ENCODE measurements at places on chromosomes 16 and 17.

DNA sequence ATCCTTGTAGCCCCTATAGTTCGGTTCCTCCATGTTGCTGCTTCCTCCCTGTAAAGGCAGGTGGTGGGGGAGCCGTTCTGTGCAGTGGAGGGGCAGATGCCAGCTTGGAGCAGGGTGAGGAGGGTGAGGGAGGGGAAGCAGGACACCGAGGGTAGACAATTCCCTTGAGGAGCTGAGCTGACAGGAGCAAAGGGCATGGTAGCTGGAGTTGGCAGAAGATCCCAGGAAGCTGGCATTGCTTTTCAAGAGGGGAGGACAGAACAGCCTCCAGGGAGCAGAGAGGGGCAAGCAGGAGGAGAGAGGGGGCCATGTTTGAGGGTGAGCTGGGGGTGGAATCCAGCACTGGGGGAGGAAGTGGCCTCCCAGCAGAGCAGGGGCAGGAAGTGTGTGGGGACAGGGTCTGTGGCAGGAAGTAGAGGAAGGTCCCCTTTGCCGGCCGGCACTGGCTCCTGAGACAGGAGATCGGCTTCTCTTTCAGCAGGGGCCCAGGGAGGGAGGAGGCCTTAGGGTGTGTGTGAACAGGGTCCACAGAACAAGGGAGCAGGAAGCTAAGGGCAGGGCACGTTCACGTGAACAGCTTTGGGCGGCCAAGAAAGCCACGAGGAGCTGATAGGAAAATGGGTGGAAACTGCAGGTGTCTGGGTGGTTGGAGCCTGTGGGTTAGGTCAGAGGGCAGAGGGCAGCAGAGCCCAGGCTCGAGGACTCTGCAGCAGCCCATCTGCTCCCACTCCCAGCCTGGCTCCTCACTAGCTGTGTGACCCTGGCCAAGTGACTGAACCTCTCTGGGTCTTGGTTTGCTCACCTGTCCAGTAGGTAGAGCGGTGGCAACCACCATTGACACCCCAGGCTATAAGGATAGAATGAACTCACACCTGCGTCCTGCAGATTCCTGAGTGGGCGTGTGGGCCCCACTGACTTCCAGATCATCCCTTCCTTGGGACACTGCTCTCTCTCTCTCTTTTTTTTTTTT lies 17.5 kb upstream of the SPNS2 start:
- peak; percentile 33 for DNase-seq

GRCh38 chr17:51869387-51869786 lies 289.1 kb downstream of the CA10 start:
- no peak for DNase-seq

DNA sequence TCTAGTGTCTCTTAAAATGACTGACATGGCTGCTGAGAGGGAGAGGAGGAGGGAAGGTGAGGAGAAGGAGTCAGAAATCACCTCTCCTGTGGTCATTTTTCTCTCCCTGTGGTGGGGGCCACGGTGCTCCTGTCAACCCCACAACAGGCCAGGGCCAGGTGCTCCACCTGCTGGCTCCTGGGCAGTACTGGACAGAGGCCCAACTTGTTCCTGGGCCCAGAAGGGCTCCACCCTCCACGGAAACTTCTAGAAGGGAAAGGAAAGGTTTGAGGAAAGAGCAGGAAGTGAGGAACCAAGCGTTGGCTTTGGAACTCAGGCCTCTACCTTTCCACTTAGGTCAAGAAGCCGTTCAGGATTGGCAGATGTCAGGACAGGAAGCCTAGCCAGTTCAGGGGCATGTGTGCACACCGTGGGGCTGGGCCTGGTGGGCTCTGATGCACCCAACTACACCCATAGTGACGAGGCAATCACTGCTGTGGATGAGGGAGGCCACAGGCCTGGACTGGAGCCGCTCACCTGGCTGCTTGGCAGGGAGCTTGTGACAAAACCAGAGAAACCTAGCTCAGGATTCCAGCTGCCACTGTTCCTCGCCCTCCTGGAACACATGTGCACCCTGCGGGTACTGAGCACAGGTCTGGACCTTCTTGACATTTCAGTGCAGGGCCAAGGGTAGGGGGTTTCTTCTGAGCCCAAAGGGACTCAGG lies 36.1 kb downstream of the WNT3 start:
- DNase-seq = no peak

GRCh38 chr16:82071421-82071820 lies 36.4 kb downstream of the HSD17B2 start:
- DNase-seq = no peak

- DNase-seq = no peak
Measured at GRCh38 chr16:85847681-85848601, 48.4 kb downstream of the COX4I1 start.

DNA sequence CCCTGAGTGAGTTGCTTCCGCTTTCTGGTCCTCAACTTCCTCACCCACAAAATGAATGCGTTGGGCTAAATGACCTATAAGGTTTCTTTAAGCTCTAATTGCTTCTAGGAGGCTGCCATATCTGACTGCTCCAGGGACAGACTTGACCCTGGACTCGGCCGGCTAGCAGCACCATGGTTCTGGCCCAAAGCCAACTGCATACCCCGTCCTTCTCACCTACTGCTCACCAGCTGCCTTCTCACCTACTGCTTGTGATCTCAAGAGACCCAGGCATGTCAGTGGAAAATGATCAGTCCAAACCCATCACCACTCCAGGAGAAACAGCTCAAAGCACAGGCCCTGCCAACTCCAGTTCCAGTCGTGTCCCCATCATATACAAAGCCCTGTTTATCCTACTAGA lies 124.3 kb upstream of the IRX5 start:
- no peak for DNase-seq

DNA sequence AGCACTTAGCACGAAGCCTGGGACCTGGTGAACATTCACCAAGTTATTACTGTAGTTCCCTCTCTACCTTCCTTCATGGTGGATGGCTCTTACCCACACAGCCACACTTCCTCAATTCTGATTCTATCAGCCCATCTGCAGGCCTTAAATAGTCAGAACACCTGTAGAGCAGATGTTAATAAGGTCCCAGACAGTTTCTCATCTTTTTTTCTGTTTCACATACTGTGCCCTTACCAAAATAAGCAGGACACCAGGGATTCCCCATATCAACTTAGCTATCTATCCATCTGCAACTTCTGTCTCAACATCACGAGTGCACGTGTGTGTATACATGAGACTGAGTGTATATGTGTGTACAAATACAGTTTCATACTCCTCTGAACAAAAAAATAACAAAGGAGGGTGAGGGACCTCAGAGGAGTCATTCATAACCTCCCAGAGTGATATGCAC lies 2.8 kb downstream of the RECQL5 start:
- no peak for DNase-seq

DNA sequence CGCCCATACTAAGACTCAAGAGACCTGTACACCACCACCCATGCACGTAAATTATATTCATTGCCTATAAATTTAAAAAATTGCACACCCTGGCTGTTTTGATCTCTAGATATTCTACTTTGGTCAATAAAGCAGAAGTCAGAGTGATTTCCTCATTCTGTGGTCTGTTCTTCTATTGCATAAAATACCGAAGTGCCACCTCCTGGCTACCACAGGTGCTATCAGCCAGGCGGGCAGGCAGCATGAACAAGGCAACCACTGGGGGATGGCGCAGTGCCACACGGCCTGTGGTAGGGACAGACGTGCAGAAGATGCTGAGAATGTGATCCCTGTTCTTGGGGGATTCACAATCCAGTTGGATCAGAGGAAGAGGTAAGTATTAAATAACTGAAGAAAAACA lies 122.3 kb downstream of the CDK5R1 start:
- peak; percentile 96 for DNase-seq

DNA sequence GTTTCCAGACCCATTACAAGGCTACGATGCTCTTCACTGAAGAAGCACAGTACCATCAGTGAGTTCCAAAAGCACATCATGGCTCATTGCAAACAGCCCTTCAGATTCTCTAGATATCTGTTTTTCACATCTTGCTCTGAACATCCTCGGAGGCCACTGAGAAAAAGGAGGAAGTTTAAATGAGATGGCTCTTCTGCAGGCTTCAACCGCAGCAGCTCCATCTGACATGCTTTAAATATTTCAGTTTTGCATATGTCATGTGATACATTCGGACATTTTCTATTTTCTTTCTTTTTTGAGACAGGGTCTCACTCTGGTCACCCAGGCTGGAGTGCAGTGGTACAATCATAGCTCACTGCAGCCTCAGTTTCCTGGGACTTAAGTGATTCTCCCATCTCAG lies 396.8 kb downstream of the NPIPA8 start:
- DNase-seq = no peak

DNA sequence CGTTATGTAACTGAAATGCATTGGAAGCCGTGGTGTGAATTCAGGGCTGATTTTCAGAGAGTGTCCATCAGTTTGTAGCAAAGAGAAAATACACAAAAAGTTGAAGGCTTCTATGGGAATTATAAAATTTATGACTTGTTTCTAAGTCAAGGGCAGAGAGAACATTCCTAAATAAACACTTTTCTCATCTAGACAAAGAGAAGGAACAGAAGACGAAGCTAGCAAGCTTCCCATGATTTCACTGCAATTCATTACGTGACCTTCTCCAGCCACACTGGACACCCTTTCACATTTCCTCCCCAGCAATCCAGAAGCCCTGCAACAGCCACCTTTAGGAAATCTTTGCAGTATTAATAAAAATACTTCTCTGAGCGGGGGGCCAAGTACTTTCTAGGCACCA lies 67.8 kb downstream of the TMEM100 start:
- DNase-seq = no peak

DNA sequence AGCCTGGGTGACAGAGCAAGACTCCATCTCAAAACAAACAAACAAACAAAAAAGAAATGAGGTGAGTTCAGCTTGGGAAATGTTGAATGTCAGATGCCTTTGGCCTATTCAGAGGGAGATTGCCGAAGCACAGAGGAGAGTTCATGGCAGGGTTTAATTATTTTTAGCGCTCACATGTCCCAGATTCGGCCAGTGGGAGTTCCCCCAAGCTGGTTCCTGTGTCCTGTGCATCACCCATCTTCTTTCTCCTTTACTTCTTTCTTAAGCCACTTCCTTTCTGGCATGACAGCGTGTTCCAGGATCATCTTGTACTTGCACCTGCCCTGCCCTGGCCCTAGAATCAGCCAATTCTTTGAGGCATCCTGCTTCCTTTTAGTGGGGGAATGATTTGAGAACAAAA lies 9.2 kb downstream of the MPV17L start:
- DNase-seq = no peak

- peak; percentile 67 for DNase-seq
Measured at GRCh38 chr16:48158296-48158695, 2.5 kb upstream of the ABCC12 start.

- DNase-seq = no peak
Measured at GRCh38 chr16:4260360-4260759, 12.5 kb downstream of the TFAP4 start.

DNA sequence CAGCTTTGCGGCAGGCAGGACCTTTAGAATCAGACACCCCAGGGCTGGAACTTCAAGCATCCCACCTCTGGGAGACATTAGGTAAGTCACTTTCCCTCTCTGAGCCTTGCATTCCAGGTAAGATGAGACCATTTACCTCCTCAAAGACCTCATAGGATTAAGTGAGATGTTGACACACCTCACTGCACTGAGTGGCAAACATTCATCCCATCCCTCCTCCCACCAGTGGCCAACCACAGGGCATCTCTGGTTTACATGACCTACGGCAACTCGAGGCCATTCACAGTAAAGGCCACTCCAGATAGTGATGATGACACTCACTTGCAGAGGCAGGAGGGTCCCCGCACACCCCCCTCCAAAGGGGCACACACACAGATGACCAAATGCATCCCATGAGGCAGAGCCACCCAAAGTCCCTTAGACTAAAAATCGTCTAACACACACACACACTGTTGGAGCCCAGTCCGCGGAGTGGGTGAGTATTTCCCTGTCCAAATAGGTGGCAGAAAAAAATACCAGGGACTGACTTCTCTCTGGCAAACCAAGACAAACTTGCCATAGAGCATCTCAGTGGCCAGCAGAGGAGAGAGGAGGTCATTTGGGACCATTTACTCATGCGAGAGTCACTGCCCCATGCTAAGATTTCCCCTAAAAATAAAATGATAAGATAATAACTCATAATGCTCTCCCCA lies 454.9 kb downstream of the SOX9 start:
- DNase-seq = no peak

DNA sequence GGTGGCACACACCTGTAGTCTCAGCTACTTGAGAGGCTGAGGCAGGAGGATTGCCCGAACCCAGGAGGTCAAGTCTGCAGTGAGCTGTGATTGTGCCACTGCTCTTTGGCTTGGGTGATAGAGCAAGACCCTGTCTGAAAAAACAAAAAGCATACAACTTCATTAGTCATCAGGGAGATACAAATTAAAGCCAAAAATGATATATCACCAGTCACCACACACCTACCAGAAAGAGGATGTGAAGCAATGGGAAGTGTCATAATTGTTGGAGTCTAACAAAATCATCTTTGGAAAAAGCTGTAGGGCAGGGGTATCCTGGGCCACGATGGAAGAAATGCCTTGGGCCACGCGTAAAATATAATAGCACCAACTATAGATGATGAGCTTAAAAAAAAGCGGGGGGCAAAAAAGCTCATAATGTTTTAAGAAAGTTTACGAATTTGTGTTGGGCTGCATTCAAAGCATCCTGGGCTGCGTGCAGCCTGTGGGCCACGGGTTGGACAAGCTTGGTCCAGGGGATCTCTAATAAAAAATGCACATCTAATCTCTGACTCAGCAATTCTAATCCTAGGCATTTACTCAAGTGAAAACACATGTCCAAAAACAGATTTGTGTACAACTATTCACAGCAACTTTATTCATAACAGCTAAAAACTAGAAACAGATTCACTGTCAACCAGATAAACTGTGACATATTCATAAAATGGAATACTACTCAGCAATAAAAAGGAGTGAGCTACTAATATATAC lies 65.9 kb downstream of the HIC1 start:
- peak; percentile 43 for DNase-seq

- DNase-seq = no peak
Measured at GRCh38 chr16:68202091-68202519, 33.8 kb downstream of the ESRP2 start.

DNA sequence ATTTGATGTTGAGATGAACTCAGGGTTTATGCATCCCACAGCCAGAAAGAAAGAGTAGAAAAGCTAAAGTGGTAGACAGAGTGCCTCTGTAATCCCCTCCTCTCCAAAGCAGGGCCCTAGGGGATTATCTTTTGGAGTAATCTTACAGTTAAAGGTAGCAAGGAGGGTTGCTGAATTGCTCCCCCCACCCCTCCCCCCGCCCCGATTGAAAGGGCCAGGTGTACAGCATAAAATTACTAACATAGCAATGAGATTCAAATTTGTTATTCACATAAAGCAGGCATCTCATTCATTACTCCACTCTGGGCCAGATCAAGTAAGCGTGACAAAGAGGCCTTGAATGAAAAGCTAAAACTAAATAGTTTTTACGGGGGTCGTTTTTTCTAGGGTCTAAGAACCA lies 72.7 kb downstream of the STH start:
- no peak for DNase-seq

GRCh38 chr16:20336955-20337354 lies 9.6 kb upstream of the GP2 start:
- DNase-seq = no peak

DNA sequence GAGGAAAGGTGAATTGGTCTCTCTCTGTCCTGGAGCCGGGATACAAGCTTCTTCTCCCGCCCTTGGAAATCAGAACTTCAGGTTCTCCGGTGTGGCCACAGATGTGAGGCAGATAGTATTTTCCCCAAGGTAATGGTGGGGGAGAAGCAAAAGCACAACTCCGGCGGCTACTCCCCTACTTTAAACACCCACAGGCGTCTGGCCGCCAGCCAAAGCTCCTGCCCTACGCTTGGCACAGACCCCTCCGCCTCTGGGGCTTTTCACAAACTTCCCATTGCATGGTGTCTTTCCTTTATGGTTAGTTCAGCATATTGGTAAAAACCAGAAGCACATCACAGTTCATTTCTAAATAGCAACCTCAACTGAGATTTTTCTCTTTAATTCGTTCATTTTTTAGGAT lies 39.4 kb upstream of the B4GALNT2 start:
- DNase-seq = no peak

- DNase-seq = no peak
Measured at GRCh38 chr17:46090871-46091270, 91.8 kb downstream of the STH start.

Measured in common myeloid progenitor, CD34-positive (primary cell).